Activated CD4-positive, alpha-beta T cell treated with anti-CD3 and anti-CD28 coated beads for 48 hours (primary cell): ENCODE measurements at places on chromosomes 6 and 20.

- no peak for DNase-seq
Measured at GRCh38 chr6:167100241-167100674, 22.6 kb upstream of the CCR6 start.

DNA sequence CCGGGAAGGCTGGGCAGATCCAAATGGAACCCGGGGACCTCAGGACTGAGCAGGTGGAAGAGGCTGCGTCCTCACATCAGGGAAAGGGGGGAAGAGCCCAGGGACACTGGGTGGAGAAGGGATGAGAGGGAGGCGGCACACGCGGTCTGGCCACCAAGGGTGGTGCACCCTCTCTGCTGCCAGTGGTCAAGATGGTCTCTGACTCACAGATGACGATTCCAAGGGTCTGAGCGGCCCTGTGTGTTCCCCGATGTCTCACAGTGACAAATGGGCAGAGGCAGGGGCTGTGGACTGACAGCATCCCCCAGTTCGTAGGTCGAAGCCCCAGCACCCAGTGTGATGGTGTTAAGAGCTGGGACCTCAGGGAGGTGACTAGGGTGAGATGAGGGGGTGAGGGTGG lies 32.1 kb downstream of the SLCO4A1 start:
- no peak for DNase-seq

DNA sequence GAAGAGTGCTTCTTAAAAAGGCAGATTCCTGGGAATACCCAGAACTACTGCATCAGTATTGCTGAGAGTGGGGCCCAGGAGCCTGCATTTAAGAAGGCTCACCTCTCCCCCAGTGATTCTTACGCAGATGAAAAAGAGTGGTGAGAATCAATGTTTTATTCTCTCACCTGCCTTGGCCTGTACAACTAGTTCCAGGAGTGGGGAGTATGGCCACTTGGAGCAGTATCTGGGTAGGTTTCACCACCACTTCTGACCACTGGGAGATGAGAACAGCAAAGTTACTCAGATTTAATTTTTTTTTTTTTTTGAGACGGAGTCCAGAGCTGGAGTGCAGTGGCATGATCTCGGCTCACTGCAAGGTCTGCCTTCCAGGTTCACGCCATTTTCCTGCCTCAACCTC lies 16.9 kb downstream of the CAP2 start:
- no peak for DNase-seq

GRCh38 chr6:11007715-11008608 lies 36.1 kb downstream of the ELOVL2 start:
- DNase-seq = no peak

DNA sequence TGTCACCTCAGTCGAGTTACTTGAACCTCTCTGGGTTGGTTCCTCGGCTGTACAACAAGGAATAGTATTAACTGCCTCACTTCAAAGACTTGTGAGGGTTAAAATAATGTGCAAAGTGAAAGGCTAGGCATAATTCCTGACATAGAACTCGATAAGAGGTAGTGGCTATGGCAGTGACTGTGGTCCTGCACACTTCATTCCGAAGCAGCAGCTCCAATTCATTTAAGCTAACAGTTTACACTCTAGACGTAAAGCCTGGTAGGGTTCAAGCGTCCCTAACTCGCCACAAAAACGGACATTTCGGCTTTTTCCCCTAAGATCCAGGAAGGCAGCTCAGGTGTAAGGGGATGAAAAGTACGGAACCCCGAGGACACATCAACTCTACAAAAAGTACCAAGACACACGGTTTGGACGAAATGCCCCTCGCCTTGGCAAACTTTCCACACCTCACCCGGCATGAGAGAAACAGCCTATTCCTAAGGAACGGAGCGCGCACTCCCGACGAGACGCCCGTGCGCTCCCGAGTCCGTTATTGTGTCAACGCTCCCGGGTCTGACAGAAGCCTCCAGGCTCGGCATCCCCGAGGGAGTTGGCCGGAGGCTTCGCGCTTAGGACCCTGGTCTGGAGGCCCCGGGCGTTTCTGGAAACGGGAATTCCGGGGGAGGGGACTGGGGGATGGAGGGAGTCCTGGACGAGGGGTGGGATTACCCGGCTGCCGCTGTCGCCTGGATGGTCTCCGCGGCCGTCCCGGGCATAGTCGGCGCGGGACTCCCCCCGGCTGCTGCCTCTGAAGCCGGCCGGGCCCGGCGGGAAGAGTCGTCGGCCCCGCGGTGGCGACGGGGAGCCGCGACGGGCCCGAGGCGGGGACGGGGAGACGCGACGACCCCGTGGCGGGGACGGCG lies 937 bp downstream of the ZNF318 start:
- peak; percentile 26 for DNase-seq

GRCh38 chr6:165820407-165820806 lies 157.4 kb upstream of the PDE10A start:
- DNase-seq = no peak

DNA sequence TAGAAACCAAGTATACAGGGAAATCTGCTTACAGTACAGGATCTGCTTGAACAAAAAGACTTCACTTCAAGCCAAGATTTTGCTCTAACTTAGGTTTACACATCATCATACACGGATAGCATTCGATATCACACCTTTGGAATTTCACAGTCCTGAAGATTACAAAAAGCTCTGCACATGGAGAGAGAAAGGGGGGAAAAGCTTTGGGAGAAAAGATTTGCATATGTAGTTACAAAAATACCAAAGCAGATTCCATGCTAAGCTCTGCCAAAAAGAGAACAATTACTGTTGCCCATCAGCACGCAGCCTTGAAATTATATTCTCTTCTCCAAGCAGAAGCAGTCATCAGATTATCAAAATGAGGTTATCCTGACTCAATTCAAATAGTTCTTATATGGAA lies 62.0 kb downstream of the HIVEP2 start:
- no peak for DNase-seq

DNA sequence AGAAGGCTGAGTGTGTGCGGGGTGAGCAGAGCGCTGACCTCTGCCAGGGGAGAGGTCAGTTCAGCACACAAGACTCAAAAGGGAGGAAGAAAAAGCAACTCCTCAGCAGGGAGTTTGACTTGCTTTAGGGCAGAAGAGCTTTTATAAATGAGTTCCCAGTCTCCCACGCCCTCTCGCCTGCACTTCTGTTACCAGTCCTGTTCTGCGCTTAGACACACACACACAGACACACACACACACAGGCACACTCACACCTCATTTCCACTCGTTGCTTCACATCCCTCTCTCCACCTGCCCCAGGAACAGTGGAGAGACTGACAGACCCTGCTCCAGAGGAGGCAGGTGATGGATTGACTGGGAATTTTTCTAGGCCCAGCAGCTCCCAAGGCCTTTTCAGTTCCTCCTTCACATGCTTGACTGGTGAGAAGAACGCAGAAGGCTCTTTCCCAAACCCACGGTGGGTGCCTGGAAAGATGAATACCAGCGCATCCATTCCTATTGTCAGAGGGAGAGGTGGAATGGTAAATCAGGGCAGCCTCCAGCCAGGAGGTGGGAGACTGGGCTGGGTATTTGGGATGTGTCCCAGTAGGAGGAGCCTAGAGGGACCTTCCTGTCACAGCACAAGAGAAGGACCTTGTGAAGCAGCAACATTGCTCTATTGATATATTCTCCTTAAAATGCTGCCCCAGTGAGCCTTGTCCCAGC lies 43.7 kb downstream of the JAG1 start:
- no peak for DNase-seq

DNA sequence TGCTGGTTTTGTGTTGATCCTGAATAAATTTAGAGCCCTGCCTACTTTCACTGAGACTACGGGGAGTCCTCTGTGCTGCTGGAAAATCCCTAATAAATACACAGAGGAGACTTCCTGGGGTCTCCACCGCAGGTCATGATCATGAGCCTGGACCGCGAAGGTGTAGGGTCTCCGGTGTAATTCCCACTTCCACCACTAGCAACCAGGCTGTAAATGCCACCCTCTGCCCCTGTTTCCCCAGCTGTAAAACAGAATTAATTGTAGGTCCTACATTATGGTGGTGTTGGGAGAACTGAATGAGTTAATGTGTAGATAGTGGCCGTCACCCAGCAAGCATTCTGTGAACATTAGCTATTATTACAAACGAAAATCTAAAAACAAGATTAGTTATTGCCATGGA lies 191.6 kb upstream of the THBS2 start:
- no peak for DNase-seq

GRCh38 chr20:56566621-56567020 lies 33.6 kb downstream of the FAM209B start:
- no peak for DNase-seq

DNA sequence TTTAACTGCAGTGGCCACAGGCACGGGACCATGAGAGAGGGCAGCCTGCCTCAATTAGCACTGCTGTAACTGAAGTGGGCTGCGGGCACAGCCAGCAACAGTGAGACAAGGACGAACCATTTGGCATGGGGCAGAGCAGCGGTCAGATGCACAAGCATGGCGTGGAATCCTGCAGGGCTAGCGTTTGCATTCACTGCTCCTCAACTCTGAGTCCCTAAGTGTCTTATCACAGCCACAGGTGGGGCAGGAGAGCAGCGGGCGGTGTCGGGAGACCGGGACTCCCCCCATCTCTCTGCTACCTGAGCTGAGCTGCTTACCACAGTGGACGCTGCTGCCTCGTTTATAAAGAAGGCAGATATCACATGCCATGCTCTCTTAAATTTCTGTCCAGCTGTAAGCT lies 31.3 kb upstream of the PDE10A start:
- DNase-seq = no peak

- no peak for DNase-seq
Measured at GRCh38 chr6:21103626-21104224, 489.8 kb upstream of the SOX4 start.

DNA sequence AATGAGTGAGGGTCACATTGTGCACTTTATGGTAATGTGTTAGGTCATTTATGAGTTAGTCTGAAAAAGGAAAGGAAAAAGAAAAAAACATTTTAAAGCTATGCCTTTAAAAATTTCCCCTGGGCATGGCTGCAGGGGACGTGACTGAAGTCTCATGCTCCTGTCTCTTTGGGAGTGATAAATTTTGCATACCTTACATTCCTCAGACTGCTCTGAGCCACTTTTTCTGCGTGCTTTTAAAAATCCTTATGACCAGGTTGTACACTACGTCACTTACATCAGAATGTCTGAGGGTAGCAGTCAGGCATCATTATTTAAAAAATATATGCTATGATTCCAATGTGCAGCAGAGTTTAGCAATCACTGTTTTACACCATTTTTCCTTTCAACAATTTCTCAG lies 121.2 kb downstream of the RFPL4B start:
- no peak for DNase-seq

DNA sequence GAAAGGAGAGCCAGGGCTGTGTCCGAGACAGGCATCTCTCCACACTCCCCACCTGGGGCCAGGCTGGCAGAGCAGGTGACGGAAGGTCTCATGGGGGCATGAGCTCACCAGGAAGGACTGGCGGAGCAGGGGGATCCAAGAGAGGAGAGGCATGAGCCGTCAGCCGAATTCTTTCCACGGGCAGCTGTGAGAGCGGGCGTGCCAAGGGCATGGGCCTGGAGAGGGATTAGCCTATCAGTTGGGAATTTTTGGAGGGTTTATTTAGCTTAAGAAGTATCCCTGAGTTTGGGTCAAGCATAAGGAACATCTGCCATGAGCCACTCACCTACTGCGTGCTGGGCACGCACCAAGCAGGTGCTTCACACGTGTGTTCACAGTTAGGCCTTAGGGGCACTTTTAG lies 60.2 kb upstream of the ZNFX1 start:
- DNase-seq = no peak

DNA sequence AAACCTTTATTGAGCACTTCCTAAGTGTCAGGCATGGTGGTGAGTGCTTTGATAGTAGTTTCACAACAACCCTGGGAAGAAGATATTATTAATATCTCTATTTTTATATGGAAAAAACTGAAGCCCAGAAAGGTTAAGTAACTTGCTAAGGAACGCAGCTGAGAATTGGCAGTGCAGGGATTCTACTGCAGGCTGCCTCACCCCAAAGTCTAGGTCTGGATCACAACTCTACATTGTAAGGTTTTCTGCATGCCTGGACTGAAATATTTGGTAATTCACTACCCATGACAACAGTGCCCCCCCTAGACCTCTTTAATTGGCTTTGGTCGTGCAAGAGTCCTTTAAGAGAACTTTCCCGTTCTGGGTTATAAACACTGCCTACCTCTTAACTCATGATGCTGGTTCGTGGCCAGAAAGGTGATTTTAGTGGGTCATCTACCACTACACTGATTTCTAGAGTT lies 67.1 kb upstream of the KCNQ5 start:
- no peak for DNase-seq

DNA sequence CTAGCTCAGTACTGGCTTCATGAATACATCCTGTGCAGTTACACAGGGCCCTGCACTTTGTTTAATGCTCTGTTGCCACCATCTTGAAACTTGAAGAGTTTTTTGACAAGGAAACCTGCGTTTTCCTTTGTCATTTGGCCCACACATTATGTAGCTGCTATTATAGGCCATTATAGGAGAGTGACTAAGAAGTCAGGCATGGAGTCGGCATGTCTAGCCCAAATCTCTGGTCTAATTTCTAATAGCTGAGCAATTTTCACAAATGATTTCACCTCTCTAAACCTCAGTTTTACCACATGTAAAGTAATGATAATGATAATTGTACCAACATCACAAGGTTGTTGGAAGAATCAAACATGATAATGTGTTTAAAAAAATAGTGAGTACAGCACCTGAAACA lies 67.1 kb upstream of the MYLIP start:
- DNase-seq = no peak

GRCh38 chr6:110514818-110515217 lies 38.4 kb upstream of the SLC22A16 start:
- no peak for DNase-seq

- DNase-seq = no peak
Measured at GRCh38 chr20:22744341-22745193, 160.2 kb upstream of the FOXA2 start.

- DNase-seq = no peak
Measured at GRCh38 chr20:45366192-45366591, 3.2 kb downstream of the SYS1 start.

GRCh38 chr6:11067348-11067747 lies 23.2 kb upstream of the ELOVL2 start:
- no peak for DNase-seq

GRCh38 chr20:5716953-5717352 lies 33.2 kb upstream of the SHLD1 start:
- DNase-seq = no peak

- DNase-seq = peak; percentile 80
Measured at GRCh38 chr6:26020329-26021000, 57.9 kb downstream of the TRIM38 start.

- no peak for DNase-seq
Measured at GRCh38 chr20:16284385-16285100, 288.7 kb downstream of the KIF16B start.

DNA sequence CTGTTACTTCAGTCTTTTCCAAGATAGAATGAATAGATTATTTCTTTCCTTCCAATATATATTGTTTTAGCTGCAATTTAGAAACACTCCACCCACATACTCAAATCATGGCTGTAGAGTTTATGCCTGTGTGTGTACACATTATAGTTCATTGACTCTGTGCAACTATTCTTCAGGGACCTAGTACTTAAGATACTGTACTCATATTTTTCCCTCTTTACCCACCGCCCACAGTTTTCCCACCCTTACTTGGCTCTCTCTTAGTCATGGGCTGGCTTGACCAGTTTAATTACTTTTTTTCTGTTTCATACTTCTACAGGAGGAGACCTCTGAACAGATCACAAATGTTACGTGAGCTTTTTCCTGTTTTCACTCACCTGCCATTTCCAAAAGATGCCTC lies 30.4 kb downstream of the C6orf89 start:
- DNase-seq = no peak
